ENCODE measurements at places on chromosomes 7 and 10. TPM values are rescaled to one million over a fixed set of nuclear protein-coding genes. Genes with fewer than 3 reads are reported as not detected.

DKK1 gene
- 13.5 TPM for total RNA-seq

EN2 gene
- total RNA-seq = 1.7 TPM

KCND2 gene
- total RNA-seq = 2.7 TPM

GDF2 gene
- not detected for total RNA-seq

BLNK gene
- 0.13 TPM for total RNA-seq

ANKRD61 gene
- total RNA-seq = 0.35 TPM

CPN1 gene
- total RNA-seq = not detected

STAMBPL1 gene
- total RNA-seq = 10.0 TPM

PPP1R9A gene
- 8.5 TPM for total RNA-seq

CEP55 gene
- total RNA-seq = 2.1 TPM

AS3MT gene
- total RNA-seq = 7.0 TPM

CYP3A7 gene
- 0.29 TPM for total RNA-seq

AKR1D1 gene
- total RNA-seq = not detected

CTAGE8 gene
- total RNA-seq = not detected

COL28A1 gene
- 2.2 TPM for total RNA-seq

STYXL1 gene
- total RNA-seq = 51.7 TPM

IGFBP1 gene
- not detected for total RNA-seq

RAB18 gene
- total RNA-seq = 40.4 TPM

SEMA3E gene
- 3.2 TPM for total RNA-seq

SHTN1 gene
- 3.6 TPM for total RNA-seq

SUPV3L1 gene
- 26.6 TPM for total RNA-seq

MYL7 gene
- not detected for total RNA-seq

NYAP1 gene
- not detected for total RNA-seq

ZNF3 gene
- total RNA-seq = 61.3 TPM

BTBD16 gene
- total RNA-seq = 1.2 TPM

IFIT1 gene
- total RNA-seq = 49.0 TPM

OR2AE1 gene
- total RNA-seq = not detected

CNPY1 gene
- total RNA-seq = 2.2 TPM

PIK3AP1 gene
- total RNA-seq = 2.0 TPM

C10orf53 gene
- total RNA-seq = not detected

NPY gene
- not detected for total RNA-seq

NRCAM gene
- total RNA-seq = 60.4 TPM

GPER1 gene
- total RNA-seq = 1.6 TPM

HTRA1 gene
- 1,959 TPM for total RNA-seq

EPC1 gene
- 27.5 TPM for total RNA-seq

SRPK2 gene
- 69.8 TPM for total RNA-seq

YWHAG gene
- 294 TPM for total RNA-seq

LIPN gene
- total RNA-seq = not detected

GTF2IRD2 gene
- total RNA-seq = 14.2 TPM

TRIM8 gene
- total RNA-seq = 230 TPM

ZNRF2 gene
- total RNA-seq = 19.4 TPM

CDK5 gene
- total RNA-seq = 34.0 TPM

PBLD gene
- total RNA-seq = 10.5 TPM

NPFFR1 gene
- total RNA-seq = not detected

RRP12 gene
- total RNA-seq = 25.6 TPM

CREB5 gene
- total RNA-seq = 4.0 TPM

TMEM140 gene
- 8.2 TPM for total RNA-seq

NEUROD6 gene
- not detected for total RNA-seq

FOXP2 gene
- 0.64 TPM for total RNA-seq

AASS gene
- 23.6 TPM for total RNA-seq

SRRT gene
- 55.7 TPM for total RNA-seq

ALKBH4 gene
- 17.5 TPM for total RNA-seq

All from myocyte (in vitro differentiated cells).